ENCODE measurements at places on chromosomes 1 and 21. TPM values are rescaled to one million over a fixed set of nuclear protein-coding genes. Genes with fewer than 3 reads are reported as not detected.

GRCh38 chr1:25954282-25954938, 43.5 kb downstream of the PAFAH2 start:
- no peak for DNase-seq

PRDM16 gene
- total RNA-seq: 0.22 TPM

DNA sequence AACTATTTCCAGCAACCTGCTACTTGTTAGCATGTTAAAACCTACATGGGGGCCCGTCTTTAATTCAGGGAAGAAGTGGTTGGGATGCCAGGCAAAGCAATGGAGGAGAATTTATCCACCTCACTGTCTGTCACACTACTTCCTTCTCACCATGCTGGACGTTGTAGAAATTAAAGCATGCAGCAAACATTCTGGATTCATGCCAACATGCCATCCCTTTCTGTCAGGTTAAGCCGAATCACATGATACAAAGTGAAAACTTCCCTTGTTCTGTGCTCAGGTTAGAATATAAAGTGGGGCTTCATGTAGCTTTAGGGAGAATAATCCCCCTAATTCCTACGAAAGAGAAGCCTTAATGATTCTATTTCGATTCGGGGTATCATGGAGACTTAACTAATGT, 95.5 kb downstream of the ERG start:
- peak; percentile 57 for DNase-seq

DNA sequence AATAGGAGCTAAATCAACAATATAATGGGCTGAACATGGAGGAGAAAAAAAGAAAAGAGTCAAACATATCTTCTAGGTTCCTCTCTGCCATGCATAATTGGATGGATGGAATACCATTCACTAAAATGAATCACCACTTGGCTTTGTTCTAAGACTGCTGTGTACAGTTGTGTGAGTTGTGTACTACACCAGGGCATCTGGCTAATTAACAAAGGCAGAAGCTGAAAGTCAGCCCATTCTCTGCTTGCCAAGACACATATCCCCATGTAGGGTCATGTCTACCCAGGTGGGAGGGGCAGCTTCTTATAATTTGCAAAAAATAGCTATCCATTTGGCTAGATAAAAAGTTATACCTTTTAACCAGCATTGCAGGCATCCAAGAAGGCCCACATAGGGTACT, 21.0 kb downstream of the JUN start:
- peak; percentile 59 for DNase-seq

GRCh38 chr1:94773931-94774422, 46.2 kb upstream of the SLC44A3 start:
- DNase-seq: no peak

GRCh38 chr1:8004803-8005573, 21.1 kb downstream of the ERRFI1 start:
- DNase-seq: peak; percentile 59
